ENCODE measurements at places on chromosomes 4 and X.

DNA sequence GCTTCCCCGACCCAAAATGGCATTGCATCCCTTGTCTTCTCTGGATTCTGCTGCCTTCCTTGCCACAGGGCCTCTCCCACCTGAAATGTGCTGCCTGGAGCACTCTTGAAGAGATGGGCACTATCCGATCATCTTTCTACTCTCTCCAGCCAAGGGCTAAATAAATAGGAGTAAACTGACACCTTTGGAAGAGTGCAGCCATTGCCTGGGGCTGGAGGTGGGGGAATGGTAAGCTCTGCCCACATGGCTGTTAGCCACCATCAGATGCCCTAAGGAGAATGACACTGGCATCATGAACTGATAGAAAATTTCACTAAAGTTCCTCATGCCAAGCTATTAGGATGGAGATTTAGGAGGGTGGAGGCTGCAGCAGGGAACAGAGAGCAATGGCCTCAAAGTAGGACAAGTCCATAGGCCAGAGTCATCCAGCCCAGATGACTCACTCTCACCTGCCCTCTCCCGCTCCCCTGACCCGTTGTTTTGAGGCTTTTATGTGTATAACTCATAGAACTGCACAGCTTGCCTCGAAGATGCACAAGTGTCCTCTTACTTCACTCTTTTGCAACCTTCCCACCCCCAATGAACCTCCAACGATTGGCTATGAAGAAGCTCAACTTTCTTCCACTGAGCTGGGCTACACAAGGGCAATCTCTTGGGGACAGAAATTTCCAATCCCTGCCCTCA lies 822 bp upstream of the PFKFB1 start:
- no peak for DNase-seq

GRCh38 chrX:34656467-34656841 lies 631 bp downstream of the TMEM47 start:
- DNase-seq = no peak

- no peak for DNase-seq
Observed at GRCh38 chr4:124936427-124936826, 223.9 kb upstream of the ANKRD50 start.

GRCh38 chr4:123463869-123464268 lies 67.3 kb downstream of the SPRY1 start:
- no peak for DNase-seq

DNA sequence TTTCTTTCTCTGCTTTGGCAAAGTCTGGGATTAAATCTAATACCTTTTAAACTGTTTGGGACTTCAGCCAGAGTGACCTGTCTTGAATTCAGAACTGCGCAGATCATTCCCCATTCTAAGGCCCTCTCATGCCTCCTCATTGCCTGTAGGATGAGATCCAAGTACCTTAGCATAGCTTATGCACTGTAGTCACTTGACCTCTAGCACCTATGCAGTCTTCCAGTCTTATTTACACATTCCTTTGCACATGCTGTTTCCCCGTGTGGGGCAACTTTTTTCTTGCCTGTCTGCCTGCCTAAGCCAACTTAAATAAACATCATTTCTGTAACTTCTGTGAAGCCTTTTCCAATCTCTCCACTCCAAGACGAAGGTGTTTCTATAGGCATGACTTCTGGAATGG lies 68.4 kb downstream of the AR start:
- no peak for DNase-seq

DNA sequence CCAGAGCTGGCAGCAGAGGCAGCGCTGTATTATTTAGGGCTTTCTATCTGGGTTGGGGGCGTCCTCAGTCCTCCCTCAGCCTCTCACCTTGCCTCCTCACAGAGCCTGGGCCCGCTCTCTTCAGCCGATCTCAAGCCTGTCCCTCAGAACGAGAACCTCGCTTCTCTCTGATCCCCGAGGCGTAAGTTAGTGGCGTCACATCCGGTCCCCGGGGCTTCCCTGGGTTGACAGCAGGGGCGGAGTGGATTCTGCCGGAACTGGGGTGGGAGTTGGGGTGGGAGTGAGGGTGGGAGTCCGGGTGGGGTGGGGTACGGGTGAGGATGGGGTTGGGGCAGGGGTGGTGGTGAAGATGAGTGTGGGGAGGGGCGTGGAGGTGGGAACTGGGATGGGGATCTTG lies at the start of gene MAGEA10:
Gene MAGEA10, minus strand, starts transcription at position 190 of the 397 bp plus-strand sequence. CDS start 2,957 bp downstream, outside the sequence.
- DNase-seq = no peak

GRCh38 chr4:183633476-183634400 lies 25.2 kb downstream of the RWDD4 start:
- no peak for DNase-seq

DNA sequence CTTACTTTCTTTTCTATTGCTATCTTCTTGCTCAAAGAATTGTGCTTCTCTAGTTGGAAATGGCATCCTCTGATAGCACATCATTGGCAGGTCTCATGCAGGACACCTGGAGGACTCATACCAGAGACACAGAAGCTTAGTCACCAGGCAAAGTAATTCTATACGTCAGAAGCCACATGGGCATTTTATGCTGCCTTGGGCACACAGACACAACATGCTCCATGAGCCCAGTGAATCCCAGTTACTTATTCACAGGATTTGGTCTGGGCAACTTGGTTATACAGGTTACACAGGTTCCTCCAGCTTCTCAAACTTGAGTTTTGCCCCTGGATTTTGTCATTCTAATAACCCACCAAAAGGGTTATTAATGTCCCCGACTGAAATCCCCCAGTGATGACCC lies 7.1 kb downstream of the RASSF6 start:
- no peak for DNase-seq

DNA sequence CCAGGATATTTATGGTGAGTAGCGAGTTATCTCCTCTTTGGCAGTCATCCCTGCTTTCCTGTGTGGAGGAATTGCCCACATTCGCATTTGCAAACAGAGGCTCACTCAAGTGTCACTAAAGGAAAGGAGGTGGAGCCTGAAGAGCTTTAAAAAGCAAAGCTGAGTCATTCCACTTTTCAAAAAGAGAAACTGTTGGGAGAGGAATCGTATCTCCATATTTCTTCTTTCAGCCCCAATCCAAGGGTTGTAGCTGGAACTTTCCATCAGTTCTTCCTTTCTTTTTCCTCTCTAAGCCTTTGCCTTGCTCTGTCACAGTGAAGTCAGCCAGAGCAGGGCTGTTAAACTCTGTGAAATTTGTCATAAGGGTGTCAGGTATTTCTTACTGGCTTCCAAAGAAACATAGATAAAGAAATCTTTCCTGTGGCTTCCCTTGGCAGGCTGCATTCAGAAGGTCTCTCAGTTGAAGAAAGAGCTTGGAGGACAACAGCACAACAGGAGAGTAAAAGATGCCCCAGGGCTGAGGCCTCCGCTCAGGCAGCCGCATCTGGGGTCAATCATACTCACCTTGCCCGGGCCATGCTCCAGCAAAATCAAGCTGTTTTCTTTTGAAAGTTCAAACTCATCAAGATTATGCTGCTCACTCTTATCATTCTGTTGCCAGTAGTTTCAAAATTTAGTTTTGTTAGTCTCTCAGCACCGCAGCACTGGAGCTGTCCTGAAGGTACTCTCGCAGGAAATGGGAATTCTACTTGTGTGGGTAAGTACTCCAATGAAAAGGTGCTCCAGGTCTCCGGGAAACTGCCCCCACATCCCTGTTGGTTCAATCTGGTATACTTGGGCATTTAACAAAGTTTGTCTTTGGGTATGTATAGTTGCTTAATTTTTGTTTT lies at the start of gene EGF:
Gene EGF, plus strand, starts transcription at position 178 of the 890 bp plus-strand sequence. Its CDS starts 453 bp downstream, at position 631.
- DNase-seq = no peak

DNA sequence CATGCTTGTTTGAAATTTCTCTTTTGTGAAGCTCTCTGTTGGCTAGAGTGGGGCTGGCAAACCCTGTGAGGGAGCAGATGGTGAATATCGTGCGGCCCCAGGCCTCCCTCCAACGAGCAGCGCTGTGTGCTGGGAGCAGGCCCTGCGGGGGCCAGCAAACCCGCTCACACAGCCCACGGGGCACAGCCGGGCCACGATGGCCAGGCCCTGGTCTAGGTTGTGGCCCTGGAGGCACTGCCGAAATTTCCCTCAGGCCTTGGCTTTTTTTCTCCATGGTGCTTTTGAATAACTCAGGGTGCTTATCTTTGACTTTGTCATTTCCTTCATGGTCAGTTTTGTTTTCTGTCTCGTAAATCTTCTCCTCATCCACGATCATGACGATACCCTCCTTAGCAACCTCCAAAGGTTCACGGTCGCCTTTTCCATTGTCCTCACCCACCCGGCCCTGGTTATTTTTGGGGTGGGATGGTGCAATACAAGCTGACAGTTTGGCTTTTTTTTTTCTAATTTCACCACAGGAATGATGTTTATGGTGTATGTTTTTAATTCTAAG lies 20.7 kb downstream of the PCGF3 start:
- no peak for DNase-seq

- DNase-seq = no peak
Observed at GRCh38 chr4:88743696-88744095, 46.1 kb upstream of the NAP1L5 start.

- no peak for DNase-seq
Observed at GRCh38 chrX:109187473-109188168, 294.3 kb downstream of the GUCY2F start.

DNA sequence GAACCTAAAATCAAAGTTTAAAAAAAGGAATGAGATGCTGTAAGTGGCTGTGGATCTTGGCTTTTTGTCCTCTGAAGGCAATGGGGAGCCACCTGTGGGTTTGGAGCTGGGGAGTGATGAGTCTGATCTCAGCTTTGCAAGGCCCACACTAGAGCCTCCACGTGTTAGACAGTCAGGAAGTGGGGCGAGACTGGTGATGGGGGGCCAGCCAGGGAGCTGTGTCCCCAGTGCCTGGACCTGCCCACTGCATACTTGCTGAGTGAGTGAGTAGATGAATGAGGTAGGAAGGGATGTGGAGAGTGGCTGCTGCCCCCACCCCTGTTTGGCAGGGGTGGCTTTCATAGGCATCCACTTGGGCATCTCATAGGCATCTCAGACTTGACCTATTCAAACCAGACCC lies 84.0 kb downstream of the NHSL2 start:
- DNase-seq = no peak

GRCh38 chr4:69855822-69856221 lies 4.1 kb downstream of the SULT1E1 start:
- DNase-seq = no peak

Measured in CD4-positive, alpha-beta T cell treated with Interleukin-15 for 1 hour (primary cell).